ENCODE measurements at places on chromosomes 12 and 14.
A peak's percentile ranks its signal among the peaks of the same experiment; 100 is the strongest.

- no peak for DNase-seq
Measured at GRCh38 chr12:112836736-112837628, 45.4 kb downstream of the RPH3A start.

- DNase-seq: peak; percentile 48
Measured at GRCh38 chr14:24297190-24297964, 2.2 kb downstream of the DHRS1 start.

GRCh38 chr12:109134186-109134917 is 18.0 kb downstream of the ACACB start:
- no peak for DNase-seq

DNA sequence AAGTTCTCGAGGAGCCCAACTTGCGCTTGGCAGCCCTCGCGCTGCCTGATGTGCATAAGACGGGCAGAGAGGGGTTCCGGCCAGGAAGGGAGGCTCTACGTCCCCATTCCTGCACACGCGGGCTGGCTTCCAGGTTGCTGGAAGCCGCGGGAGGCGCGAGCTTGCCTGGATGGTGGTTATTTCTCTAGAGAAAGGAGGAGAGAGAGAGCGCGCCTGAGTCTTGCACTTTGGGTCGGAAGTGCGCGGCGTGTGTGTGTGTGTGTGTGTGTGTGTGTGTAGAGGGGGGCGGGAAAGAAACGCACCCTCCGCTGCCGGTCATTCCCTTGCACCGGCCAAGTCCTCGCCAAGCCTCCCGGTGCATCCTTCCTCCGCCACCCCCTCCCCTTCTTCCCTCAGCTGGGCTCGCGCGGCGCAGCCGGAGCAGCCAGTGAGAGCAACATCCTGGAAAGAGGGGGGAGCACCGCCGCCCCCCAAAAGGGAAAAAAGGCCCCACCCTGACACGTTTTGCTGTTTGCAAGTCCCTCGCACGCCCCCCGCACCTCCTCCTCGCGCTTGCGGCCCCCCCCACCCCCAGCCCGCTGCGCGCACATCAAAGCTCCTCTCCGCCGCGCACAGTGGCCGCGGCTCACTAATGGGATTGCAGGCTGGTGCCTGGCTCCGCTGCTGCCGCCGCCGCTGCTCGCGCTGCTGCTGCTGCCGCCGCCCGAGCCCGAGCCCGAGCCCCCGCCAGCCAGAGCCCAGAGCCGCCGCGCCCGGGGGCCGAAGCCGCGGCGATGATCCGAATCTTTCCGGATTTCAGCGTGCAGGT is 4.4 kb upstream of the NPAS3 start:
- DNase-seq: no peak

DNA sequence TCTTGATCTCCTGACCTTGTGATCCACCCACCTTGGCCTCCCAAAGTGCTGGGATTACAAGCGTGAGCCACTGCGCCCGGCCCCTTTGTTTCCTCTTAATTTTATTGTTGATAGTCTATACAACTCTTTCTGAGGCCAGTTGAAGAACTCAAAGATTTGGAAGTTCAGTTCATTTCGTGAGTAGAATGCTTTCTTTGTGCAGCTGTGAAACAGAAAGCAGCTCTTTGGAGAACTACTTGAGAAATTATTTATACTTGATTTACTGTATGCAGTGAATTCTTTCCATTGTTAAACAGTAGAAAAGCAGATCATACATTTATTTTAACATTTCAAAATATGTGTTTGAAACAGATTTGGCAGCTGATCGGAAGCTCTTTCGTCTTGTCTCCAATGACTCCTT is 69.3 kb downstream of the PCNX1 start:
- no peak for DNase-seq

- no peak for DNase-seq
Measured at GRCh38 chr12:47887529-47887928, 17.3 kb downstream of the VDR start.

DNA sequence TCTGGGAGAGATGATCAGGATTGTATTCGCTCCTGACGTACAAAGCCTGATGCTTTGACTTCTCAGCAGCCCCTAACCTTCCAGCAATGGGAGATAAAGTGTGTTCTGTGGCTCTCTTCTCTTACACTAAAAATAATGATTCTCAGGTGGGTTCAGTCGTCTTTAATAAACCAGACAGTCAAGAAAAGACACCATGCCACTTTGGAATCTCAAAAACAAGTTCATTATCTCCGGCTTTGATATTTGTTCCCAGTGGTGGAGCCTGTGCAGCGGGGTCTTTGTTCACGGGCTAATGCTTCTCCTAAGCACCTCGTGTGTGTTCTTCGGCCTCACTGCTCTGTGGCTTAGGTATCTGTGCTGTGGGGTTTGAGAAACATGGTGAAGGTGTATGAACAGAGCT is 1.6 kb downstream of the ACVR1B start:
- DNase-seq: no peak

- DNase-seq: no peak
Measured at GRCh38 chr12:65823513-65824375, 539 bp upstream of the HMGA2 start.

DNA sequence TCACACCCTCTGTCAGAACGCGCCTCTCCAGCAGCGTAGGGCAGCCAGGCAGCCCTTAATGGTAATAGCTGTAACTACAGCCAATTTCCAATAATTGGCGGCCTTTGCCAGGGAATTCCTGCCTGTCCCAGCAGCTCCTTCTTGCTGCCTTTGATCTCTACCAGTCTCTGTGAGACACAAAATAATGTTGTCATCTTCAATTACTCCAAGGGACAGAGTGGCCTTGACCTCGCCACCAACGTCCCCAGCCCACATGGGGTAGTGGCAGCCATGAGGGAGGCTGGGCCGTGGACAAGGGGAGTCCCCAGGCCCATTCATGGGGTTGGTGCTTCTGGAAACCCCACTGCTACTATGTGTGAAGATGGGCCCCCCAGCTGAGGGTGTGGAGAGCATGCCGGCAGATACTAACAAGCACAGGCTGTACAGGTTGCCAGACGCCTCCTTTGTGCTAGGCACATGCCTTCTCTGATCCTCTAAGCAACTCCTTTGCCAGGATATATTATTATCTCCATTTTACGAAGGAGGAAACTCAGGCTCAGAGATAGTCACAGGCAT is 17.4 kb upstream of the CLMN start:
- no peak for DNase-seq

All from HL-60 (cell line).